Effector memory CD4-positive, alpha-beta T cell (primary cell): ENCODE measurements at places on chromosomes 5 and 9.

DNA sequence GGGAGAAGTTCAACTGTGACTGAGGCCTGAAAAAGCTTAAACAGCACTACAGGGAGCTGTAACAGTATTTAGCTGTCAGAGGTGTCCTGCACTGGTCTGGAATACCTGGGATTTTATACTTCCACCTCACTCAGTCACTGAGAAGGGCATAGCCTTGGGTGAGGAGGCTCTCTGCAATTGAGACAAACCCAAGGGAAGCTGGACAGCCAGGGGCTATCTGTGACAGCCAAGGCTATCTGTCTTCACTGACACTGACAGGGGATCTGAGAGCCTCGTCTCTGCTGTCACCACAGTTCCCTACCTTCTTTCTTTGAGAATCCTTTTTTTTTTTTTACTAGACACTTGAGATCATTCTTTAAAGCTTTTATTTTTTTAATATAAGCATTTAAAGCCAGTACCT is 356.2 kb upstream of the CD180 start:
- DNase-seq = no peak

DNA sequence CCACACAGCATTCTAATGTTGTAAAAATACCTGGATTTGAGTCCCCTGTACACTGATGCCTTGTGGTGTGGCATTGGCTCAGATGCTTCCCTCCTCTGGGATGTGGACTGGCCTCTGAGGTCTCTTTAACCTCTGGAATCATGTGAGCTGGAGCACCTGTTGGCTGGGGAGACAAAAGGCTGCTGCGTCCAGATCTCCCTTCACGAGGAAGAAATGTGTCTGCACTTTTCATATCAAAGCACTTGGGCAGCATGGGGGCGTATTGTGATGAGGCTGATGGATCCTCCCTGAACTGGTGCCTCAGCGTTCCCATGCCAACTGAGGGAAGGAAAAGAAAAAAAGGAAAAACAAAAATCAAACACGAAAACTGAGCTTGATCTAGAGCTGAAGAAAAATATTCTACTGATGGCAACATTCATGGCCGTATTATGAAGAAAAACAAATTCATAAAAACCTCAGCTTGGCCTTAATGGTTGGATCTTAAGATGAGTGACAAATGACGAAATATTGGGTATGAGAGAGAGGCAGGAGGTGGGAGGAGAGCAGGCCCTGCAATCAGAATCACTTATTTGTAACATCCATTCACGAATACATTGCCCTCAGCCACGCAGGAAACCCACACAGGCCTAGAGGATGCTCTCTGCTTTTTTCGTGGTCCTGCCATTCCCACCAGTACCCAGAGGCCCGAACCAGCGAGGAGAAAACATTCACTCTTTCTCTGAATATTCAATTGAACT is 26.2 kb downstream of the GRIA1 start:
- no peak for DNase-seq

DNA sequence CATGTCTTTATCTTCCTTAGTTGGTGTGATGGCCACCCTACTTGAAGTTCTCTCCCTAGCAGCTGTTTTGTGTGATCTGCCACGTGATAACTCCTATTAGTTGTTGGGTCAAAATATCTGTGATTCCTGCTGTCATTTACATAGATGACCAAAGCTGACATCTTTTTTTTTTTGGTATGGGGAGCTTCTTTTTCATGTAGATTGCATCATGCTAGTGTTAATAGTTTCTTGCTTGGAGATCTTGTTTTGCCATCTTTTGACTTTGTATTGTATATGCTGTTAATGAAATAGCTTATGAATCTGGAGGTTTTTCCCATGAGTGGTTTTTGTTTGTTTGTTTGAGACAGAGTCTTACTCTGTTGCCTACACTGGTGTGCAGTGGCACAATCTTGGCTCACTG is 243.8 kb downstream of the KDM4C start:
- no peak for DNase-seq

DNA sequence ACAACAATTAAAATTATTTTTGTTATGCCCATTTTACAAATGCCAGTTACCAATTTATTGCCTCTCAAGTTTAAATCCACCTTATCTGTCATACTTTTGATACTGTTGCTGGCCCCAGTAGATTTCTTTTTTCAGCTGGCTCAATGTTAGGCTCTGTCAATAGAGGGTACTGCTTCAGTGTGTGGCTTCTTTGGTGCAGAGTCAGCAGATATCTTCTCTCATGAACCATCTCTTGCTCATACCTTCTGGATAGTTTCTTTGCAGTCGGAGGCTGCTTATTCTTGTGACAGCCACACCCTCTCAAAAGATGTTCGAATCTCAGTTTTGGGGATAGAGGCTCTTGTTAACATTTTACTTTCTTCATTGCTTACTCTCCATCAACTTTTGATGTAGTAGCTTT is 849.9 kb upstream of the SEMA6A start:
- DNase-seq = no peak

DNA sequence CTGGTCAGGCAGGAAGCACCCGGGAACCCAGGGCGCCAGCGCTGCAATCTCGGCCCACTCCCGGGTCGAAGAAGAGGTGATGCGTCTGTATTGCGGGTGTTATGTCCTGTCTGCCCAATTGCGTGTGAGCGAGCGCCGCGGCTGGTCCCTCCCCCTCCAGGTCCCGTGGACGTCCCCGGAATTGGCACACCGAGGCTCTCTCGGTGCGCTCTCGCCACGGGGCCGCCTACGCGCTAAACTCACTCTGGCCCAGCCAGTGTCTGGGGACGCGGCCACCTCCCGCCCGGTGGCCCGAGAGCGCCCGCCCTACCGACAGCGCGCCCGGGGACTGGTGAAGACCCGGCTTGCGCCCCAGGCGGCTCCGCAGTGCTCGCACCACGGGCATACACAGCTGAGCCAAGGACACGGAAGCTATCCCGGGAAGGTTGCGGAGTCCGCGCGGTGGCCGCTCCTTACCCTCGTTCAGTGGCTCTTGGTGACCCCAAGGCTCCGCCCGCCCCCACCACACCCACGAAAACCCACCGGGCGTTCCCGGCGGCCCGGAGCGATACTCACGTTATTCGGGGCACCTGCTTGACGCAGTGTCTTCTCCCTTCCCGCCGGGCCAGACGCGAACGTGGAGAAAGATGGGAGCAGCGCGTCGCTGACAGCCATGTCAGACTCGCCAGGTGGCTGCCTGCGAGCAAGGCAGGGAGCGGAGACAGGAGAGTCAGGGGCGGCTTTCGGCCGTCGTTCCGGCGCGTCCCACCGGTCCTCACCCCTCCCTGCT is 1.0 kb downstream of the KLF4 start:
- DNase-seq = no peak

- no peak for DNase-seq
Measured at GRCh38 chr5:115594128-115595047, 7.9 kb downstream of the TICAM2 start.

DNA sequence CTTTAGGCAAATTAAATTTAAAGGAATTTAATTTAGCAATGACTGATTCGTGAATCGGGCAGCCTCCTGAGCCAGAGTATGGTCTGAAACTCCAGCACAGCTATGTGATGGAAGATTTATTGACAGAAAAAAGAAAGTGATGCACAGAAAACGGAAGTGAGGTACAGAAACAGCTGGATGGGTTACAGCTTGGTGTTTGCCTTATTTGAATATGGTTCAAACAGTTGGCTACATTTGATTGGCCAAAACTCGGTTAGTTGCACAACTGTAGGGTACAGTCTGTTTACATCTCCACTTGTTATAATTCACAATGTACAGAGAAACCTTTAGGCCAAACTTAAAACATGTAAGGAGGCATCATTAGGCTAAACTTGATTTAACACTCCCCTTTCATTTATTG is 1716.1 kb upstream of the C9orf72 start:
- no peak for DNase-seq

DNA sequence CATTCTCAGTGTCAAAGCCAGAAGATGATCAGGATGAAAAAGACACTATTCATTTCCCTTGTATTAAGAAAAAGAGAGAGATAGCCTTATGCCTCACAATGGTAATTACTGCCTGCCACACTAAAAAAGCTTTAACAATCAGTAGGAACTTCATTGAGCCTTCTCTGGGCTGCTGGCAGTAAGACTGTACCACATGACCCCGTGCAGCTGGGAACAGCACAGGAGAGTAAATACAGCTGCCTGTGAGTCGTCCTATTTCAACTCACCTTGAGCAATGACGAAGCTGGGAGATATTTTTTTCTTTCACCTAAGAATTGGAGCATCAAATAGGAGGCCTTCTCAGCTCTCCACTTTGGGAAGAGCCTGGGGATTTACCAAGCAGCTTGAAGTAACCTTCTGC is 316.3 kb downstream of the GABRB2 start:
- no peak for DNase-seq

- DNase-seq = no peak
Measured at GRCh38 chr5:592158-592557, 20.0 kb upstream of the CEP72 start.

GRCh38 chr9:33131790-33132772 is 35.1 kb downstream of the B4GALT1 start:
- DNase-seq = no peak

DNA sequence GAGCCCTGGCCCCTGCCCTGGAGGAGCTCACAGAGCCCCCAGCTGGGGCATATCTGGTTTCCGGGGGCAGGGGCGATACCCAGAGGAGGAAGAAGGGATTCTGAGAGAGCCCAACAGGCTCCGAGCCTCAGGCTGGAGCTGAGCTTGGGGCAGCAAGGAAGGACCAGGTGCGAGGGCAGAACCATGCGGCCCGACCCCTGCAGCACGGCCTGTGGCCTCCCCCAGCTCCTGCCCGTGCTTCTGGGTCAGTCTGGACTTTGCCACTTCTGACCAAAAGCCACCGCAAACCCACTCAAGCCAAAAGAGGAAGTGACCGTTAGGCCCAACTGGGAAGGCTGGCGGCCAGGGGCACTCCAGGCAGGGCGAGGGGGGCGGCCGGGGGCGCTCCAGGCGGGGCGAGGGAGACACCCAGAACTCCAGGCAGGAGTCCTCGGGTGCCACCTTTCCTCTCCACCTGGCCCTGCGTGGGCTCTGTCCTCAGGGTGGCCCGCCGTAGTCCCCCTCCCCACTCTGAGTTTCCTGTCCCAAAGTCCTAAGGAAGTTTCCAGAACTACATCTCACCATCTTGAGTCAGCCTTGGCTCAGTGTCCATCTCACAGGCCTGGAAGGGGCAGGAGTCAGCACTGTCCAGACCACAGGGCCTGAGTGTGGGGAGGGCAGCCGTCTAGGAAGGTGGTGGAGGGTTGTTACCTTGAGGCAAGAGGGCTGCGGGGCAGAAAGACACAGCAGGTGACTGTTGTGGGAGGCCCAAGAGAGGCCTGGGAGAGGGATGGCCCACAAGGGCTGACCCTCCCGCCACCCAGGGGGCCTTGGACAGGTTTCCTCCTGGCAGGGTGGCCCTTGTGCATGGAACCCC is 946 bp upstream of the LTC4S start:
- no peak for DNase-seq

DNA sequence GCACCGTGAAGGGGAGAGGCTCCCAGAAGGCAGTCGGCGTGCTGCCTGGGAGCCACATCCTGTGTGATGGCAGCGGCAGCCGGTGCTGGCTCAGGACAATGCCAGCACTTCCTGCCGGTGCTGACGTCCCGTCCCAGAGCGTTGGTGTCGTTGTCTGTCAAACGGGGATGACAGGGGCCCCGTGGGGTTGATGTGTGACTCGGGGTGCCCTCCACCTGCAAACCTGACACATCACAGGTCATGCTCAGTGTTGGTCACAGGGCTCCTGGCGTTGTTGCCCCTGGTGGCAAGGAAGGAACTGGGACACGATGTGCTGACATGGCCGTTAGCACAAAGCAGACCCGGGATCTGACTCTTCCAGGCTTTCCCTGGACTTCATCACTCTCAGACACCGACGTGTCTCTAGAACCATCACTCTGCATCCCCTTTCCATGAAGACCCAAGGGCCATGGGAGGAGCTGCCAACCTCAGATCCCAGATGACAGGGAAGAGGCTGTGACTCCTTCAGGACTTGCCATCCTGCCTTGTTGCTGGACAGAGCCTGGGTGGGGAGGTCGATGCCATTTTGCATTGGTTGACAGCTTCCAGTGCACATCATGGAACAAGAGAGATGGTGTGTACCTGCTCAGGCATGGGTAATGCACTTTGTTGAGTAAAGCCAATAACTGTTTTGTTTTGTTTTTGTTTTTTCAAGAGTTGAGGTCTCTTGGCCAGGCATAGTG is 21.5 kb downstream of the PLPP7 start:
- DNase-seq = peak; percentile 54

DNA sequence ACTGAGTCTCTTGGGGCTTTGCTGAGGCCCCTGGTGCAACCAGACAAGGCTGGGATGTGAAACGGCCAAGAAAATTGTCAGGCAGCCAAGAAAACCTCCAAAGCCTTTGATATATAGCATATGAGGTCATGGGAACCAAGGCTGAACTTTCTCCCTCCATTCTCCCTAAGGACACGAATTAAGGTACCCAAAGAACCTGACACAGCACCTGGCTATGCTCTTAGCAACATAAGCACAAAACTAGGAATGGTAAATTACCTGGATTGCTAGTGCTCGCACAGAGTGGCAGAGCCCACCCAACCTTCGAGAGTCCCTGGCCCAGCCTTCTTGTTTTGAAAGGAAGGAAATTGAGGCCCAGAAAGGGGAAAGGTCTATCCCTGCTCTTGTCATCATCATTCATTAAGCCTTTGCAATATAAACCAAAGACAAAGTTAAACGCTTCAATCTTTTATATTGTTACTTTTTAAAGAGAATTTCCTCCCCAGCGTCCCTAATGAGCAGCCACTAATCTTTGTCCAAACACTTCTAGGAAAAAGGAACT is 220.0 kb upstream of the NR4A3 start:
- no peak for DNase-seq

- DNase-seq = no peak
Measured at GRCh38 chr5:59661954-59662615, 231.4 kb downstream of the PDE4D start.

DNA sequence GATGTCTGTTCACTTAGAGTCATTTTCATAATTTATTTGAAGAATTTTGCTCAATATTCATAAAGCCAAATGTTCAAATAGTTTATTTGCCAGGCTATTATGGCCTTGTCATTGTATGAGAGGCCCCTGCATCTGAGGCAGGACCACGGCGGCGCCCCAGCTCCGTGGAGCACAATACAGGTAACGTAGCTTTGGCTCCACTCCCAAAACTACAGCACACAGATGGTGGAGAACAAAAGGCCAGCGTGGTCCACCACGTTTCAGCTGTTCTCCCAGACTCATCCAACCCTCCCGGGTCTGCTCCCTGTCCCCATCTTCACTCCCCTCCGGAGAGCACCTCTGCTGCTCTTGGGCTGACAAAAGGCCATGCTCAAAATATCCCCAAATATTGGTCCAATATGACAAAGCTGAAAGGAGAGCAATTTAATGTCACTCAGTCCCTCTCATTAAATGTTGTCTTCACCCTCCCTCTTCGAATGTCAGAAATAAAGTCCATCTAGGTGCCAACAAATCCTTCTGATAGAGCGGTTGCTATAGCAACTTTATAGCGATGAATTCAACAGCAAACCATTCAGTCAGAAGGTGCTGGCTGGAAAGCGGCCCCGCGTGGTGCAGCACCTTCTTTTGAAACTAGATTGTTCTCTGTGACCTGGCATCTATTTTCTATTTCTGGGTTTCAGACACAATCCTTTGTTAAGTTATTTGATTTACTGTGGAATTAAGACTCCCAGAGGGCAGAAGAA is 504.3 kb downstream of the ARHGEF28 start:
- no peak for DNase-seq
